Activated CD4-positive, alpha-beta T cell treated with anti-CD3 and anti-CD28 coated beads, Interleukin-10, Interleukin-2, amounts not matched to agents 100 ng/mL and 50 ng/mL, durations not matched to agents 16 hours and 8 hours (primary cell): ENCODE measurements at places on chromosomes 16 and 17.

- peak; percentile 33 for DNase-seq
Measured at GRCh38 chr17:74601944-74602572, 10.0 kb upstream of the CD300LD start.

DNA sequence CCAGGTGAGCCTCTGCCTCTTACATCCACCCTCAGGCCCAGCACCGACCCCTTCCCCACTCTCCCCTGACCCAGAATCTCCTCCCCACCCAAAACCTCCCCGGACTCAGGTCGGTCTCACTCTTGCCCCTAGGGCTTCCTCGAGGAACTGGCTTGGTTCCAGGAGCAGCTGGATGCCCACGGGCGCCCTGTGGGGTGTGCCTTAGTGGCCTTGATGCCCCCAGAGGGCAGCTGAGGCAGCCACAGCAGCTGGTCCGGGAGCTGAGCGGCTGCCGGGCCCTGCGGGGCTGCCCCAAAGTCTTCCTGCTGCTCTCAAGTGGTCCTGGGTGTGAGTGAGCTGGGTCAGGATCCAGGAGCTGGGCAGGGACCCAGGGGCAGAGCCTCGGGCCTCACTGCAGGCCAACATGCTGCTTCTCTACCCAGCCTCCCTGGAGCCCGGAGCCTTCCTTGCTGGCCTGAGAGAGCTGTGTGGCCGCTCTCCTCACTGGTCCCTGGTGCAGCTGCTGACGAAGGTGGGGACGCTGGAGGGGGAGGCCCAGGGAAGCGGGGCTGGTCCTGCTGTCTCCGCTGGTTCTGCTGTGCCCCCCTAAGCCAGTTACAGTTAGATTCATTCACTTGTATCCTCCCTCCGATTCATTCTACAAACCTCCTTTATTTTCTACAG is 9.6 kb downstream of the ZNF213 start:
- no peak for DNase-seq

DNA sequence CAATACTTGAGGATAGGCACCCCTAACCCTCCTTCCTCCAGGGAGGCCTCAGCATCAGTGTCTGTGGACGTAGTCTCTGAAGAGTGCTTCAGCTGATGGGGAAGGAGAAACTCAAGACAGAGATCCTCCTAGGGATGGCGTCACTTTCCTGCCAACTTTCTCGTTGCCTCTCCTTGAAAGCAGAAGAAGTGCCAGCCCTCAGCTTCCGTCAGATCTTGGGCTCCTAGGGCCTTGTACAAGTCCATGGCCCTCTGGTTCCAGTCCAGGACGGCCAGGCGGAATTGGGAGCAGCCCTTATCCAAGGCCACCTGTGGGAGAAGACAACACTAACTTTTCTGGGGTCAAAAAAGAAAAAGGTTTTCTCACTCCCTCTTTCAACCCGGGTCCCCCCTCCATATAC is 1.3 kb downstream of the SAT2 start:
- no peak for DNase-seq

- DNase-seq, result no peak
Measured at GRCh38 chr16:76947749-76948148, 243.2 kb upstream of the MON1B start.

- no peak for DNase-seq
Measured at GRCh38 chr17:28662527-28662829, 473 bp downstream of the SUPT6H start.

DNA sequence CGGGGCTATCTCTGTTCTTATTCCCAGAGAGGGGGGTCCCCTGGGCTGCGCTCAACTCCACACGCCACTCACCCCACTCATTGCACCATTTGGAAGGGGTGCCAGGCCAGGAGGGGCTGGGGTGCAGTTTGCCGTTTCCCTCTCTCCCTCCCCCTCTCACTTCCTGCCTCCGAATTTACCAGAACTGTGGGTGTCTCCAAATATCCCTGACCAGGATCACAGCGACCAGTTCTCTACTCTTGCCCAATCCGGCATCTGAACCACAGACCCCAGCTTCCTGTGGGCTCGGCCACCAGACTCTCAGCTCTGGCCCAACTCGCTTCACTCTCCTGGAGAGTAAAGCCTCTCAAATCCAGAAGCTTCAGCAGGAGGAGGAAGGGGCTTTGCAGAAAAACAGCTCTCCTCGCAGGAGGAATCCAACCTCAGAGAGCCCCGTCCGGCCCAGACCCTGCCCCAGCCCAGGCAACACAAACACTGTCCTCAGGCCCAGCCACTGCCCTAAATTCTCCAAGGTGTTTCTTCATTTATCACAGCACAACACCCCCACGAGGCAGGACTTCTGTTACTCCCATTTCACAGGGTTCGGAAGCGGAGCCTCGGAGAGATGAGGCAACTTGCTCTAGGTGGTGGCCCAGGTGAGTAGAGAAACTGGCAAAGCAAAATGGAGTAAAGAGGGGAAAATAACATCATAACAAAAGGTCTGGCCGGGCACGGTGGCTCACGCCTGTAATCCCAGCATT is 423 bp upstream of the ASGR2 start:
- DNase-seq, result no peak

DNA sequence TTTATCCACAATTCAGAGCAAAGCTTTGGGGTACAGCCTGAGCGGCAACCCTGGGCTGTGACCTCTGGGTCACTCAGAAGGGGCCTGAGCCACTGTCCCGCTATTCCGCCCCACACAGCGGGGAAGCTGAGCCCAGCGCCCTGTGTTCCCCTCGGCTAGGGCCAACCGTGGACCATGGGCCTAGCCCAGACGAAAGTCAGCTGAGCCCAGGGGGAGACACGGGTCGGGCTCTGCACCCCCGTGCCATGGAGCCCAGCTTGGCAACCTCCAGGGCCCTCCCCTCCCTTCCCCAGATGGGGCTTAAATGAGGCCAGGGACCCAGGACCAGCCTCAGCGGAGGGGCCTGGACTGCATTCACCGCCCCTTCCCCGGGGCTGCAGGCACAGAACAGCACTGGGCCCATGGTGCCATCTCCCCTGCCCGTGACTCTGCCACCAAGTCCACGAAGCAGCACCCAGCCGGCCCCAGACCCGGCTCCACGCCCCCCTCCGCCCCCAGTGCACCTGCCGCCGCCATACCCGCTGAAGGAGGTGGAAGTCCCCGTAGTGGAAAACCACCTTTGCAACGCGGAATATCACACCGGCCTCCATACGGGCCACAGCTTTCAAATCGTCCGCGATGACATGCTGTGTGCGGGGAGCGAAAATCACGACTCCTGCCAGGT is 1.8 kb downstream of the TPSD1 start:
- no peak for DNase-seq

GRCh38 chr17:13030459-13031300 is 12.9 kb upstream of the ELAC2 start:
- peak; percentile 59 for DNase-seq

DNA sequence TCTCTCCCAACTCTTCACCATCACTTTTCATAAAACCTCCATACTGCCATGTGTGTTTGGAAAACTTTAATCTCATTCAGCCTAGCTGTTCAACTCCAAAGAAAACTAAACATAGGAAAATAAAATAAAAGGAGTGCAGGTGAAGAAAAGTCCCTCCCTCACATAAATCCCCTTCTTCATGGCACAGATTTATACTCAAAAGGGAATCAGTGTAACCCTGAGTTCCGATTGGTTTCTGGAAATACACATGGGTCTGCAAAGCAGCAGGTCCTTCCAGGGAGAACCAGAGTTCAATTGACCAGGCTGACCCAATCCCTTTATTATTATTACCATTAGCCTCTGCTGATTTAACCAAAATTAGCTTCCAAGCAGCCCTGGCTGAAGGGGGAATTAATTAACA is 8.9 kb upstream of the HOXB2 start:
- no peak for DNase-seq

- DNase-seq, result no peak
Measured at GRCh38 chr16:72313903-72314302, 141.9 kb upstream of the PMFBP1 start.

DNA sequence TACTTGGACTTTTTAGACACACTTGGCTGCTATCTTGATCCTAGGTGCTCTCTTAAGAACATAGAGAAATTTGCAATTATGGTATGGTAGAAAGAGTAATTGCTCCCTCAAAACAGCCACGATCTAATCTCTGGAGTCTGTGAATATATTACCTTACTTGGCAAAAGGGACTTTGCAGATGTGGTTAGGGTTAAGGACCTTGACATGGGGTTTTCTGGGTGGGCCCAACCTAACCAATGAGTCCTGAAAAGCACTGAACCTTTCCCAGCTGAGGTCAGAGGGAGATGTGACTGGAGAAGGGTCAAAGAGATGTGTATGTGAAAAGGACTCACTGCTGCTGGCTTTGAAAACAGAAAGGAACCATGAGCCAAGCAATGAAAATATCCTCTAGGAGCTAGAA is 26.7 kb upstream of the MED13 start:
- no peak for DNase-seq

- no peak for DNase-seq
Measured at GRCh38 chr16:17557480-17557879, 86.7 kb upstream of the XYLT1 start.

DNA sequence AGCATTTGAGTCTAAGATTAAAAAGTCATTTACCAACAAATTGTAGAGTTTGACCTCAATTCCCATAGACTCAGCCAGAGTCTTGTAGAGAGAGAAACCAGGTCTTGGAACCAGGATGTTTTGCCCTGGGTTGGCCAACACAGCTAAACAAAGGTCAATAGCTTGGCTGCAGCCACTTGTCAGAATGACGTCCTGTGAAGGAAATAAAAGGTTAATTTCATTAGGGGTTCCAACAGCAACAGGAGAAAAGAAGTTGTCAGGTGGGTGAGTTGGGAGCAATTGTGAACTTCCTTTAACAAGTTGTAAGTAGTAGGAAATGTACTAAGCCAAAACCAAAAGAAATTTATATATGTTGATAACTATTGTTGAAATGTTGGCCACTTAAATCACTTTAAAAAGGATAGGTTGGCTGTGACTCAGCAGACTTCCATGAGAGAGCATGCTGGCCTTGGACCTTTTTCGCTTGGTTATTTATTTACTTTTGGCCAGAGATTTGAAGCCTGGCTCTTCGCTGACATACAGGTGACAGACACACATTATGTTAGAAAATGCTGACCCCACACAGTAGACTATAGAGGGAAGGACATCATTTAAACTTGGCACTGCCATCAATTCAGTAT is 4.3 kb downstream of the TAT start:
- no peak for DNase-seq

DNA sequence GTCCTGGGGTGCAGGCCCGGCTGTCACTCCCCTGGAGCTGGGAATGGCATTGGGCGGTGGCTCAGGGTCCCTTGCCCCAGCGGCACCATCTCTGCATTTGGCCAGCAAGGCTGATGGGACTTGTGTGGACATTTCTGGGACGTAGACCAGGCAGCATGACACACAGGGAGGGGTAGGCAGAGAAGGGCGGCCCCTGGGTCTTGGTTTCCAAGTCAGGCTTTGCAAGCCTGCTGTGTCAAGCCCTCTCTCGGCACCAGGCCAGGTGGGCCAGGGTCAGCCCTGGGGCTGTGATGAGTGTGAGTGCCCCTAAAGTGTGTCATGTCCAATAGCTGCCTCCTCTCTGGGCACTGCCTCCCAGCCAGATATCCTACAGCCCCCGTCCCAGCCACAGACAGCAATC is 335.2 kb downstream of the SEC14L1 start:
- no peak for DNase-seq

DNA sequence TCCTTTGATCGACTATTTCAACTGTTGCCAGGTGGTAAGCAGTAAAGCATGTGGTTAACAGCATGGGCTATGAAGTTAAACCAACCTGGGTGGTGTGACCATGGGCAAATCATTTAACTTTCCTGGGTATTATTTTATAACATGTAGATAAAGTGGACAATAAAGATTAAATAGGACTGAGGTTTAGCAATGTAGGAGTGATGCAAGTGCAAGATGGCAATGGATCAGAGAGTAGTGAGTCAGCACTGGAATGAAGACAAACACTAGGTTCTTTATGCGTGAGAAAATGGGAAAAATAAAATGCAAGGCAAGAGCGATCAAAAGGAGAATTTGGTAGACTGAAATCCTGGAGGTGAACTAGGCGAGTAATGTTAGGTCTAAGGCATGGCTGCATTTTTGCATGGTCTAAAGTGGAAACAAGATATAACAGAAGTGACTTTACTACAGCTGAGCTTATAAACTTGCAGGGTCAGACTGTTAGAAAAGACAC is 222.4 kb upstream of the AXIN2 start:
- DNase-seq, result no peak
